ENCODE measurements at places on chromosomes 13 and 19.

DNA sequence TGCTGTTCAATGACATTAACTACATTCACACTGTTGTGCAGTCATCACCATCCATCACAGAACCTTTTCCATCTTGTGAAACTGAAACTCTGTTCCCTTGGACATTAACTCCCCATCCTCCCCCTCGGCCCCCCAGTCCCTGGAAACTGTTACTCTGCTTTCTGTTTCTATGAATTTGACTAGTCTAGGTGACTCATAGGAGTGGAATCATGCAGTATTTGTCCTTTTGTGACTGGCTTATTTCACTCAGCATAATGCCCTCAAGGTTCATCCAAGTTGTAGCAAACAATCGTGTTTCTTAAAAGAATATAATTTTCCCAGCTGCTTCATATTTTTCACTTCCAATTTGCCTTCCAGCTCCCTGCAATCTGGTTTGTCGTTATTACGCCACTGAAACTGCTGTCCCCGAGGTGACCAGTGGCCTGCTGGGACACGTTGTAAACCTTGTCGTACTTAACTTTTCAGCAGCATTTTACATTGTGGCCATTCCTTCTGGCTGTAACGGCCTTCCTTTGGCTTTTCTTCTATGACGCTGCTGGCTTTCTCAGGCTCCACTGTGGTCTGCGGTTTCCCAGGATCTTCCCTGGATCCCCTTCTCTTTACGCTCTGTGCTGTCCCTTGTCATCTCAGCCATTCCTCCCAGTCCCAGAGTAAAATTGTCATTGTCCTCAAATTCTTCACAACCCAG, 74.0 kb downstream of the DHRS12 start:
- peak; percentile 74 for DNase-seq

GRCh38 chr19:9721861-9722260, 46.7 kb downstream of the ZNF846 start:
- no peak for DNase-seq

DNA sequence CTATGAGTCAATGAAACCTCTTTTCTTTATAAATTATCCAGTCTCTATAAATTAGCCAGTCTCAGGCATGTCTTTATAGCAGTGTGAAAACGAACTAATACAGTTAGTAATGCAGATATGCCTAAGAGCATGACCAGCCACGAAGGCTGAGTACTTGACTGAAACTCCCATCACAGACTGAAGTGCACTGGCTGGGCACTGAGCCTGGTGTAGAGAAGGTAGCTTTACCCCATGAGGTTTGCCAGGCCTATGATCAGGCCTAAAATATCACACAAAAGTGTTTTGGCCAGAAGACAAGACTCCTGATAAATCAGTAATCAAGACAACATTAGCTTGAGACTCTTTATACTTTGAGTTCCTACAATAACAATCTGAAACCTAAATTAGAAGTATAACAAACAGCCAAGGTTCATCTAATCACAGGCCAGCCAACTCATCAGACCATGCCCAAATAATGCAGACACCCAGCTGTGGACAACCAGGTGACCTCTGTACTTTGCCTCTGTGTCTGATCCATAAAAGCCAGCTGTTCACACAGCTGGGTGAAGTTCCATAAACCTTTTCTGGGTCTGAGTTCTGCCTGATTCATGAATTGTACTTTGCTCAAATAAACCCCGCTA, 771.8 kb upstream of the SLITRK1 start:
- DNase-seq, result no peak

GRCh38 chr13:81383444-81383843, 1042.5 kb upstream of the SPRY2 start:
- DNase-seq, result no peak

GRCh38 chr19:46755853-46756543, 9.7 kb upstream of the STRN4 start:
- DNase-seq, result no peak

DNA sequence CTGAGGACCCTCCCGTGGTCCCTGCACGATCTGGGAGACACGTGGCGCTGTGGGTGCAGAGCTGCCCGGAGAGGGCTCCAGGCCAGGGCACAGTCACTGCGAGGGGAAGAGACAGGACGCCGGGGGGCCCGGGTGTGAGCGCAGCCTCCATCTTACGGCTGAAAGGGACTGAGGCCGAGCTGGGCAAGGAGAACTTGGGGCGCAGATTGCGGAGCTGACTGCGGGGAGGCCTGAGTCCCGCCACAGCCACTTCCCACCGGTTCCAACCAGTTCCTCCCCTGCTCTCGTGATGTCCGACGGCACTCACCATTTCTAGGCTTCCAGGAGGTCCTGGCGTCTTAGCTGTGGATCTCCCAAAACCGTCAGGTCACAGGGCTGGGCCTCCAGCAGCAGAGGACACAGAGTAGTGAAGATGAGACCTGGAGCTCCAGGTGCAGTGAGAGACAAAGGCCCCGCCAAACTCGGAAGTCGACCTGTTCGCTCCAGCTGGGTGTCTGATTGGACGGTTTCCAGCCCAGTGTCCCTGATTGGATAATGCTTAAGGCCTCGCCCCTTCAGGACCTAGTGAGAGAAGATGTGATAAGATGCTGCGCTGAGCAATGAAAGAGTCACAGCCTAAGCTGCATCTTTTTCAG, 4.8 kb upstream of the ZNF253 start:
- peak; percentile 34 for DNase-seq

DNA sequence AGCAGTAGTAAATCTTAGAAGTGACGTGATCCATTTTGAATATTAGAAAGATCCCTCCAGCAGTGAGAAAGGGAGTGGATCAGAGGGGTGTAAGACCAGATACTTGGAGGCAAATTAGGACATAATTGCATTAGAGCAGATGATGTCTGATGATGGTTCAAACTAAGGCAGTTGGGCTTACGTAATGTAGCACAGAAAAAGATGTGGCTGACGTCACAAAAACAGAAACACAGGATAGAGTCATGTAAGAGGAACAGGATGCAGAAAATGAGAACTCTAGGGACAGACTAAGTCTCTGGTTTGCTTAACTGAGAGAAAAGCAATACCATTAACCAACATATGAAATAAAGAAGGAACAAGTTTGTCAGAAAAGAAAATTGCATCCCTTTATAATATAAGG, 392.5 kb upstream of the DACH1 start:
- no peak for DNase-seq

- no peak for DNase-seq
Observed at GRCh38 chr19:13629687-13630357, 123.5 kb upstream of the CACNA1A start.

DNA sequence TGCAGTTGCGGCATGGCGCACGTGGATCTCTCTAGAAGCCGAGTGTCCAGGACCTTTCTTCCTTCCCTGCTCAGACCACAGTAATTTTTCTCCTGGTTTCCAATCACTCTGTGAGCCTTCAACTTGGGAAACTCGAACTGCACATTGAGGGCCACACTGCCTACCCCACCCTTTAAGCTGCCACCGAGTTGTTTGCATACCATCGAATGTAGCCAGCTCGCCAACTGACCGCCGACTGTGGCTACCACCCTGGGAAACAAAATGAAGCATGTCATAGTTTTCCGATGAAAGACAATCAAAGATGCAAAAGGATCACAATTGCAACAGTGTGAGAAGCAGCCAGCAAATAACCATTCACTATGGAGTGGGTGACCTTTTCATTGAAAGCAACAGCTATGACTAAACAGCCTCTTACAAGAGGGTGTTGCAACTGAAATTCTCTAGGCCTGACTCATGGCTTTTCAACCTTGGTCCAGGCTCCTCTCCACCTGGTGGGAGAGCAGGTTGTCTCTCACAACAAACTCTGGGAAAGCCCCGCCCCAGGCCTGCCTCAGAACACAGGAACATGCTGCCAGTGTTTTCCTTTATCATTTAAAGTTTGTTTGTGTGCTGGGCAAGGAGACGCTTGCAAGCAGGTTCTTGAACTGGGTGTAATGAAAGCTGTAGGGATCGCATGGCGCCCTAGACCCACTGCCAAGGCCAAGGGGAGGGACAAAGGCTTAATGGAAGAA, 141.7 kb upstream of the SERP2 start:
- no peak for DNase-seq

DNA sequence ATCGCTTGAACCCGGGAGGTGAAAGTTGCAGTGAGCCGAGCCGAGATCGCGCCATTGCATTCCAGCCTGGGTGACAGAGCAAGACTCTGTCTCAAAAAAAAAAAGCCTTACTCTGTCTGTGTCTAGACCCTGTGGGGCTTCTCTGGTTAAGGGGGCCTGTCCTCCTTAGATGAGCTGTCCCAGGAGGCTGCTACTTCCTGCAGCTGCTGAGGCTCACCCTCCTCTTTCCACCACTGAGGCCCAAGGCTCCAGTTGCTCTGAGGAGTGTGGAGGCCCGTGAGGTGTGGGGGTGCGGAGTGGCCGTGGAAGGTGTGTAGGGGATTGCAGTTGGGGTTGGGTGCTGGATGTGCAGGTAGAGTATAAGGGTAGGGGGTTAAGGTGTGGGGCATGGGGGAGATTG, 22.1 kb upstream of the RASA3 start:
- no peak for DNase-seq

DNA sequence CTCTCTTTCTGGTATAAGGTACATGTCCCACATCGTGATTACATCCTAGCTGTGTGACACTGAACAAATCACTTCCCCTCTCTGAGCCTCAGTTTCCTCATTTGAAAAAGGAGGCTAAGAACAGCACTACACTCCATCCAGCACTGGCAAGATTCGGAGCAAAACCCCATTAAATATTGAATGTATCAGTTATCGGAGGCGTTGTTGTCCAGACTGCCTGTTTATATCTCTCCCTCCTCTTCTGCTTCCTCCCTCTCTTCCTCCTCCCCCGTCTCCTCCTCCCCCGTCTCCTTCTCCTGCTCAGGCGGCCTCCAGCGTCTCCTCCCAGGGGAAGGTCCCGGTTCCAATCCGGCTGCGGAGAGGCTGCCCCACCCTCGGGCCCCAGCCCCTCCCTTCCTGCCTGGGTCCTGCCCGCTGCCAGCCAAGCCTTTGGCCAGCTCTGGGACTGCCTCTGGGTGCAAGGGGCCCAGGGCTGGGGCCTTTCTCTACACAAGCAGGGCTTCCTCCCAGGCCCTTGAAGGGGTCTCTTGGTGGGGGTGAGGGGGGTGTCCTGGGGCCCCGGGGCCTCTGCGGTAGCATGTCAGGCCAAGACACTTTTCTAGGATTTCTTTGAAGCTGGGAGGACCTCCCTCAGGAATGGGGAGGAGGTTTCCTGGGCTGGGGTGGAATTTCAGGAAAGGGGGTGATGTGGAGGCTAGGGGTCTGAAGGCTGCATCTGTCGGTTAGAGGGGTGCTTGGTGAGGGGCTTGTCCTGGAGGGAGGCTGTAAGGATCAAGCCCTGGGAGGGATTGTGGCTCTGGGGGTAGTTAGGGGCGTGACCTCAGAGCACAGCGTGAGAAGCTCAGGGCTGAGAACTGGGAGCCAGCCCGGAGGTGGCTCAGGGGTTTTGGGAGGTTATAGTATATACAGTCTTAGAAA, 1.9 kb downstream of the RRAS start:
- DNase-seq, result peak; percentile 83

GRCh38 chr19:18294467-18294864, 13.0 kb upstream of the JUND start:
- DNase-seq, result peak; percentile 44

GRCh38 chr13:30312904-30313303, 5.6 kb upstream of the KATNAL1 start:
- no peak for DNase-seq

- DNase-seq, result peak; percentile 86
Observed at GRCh38 chr19:9934132-9934950, 2.0 kb downstream of the OLFM2 start.

DNA sequence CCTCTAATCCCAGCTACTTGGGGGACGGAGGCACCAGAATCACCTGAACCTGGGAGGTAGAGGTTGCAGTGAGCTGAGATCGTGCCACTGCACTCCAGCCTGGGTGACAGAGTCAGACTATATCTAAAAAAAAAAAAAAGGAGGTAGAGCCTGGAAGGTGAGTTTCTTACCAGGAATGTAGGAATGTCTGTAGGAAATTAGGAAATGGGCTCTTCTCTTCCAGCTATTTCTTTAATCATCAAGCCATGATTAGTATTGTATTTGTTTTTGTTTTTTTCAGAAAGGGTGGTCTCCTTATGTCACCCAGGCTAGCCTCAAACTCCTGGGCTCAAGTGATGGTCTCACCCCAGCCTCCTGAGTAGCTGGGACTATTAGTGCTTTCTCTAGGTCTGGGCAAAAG, 26.3 kb upstream of the SERP2 start:
- no peak for DNase-seq

GRCh38 chr13:23852351-23852750, 36.8 kb downstream of the MIPEP start:
- no peak for DNase-seq

DNA sequence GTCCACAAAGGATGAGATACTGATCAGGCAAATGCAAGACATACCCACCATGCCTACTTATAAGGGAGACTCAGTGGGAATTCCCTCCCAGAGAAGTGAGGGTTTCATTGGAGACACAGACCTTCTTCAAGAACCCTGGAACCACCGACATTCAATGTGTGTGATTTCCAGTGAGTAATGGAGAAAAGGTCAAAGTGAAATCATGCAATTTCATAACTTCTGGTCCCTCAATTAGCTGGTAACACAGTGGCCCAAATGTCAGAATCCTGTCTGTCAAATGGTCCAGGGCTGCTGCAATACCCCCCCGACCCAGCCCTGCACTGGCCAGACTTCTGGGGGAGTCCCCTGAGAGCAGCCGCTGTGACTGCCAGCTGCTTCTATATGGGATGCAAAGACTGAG, 4.7 kb upstream of the METTL21C start:
- DNase-seq, result no peak

GRCh38 chr13:101576455-101576854, 124.0 kb downstream of the ITGBL1 start:
- DNase-seq, result no peak

DNA sequence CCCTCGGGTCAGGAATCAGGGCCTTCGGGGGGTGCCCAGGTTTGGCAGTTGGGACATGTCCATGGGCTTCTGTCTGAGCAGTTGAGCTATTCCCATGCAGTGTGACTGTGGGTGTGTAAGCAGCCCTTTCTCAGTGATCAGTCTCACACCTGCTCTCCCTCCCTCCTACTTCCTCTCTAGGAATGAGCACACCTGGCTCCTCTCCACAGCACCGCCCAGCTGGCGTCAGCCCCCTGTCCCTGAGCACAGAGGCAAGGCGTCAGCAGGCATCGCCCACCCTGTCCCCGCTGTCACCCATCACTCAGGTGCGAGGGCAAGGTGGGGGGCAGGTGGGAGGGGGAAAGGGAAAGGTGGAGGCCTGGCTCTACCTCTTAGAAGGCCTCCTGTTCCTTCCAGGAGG, 25.9 kb downstream of the COMP start:
- DNase-seq, result peak; percentile 11

DNA sequence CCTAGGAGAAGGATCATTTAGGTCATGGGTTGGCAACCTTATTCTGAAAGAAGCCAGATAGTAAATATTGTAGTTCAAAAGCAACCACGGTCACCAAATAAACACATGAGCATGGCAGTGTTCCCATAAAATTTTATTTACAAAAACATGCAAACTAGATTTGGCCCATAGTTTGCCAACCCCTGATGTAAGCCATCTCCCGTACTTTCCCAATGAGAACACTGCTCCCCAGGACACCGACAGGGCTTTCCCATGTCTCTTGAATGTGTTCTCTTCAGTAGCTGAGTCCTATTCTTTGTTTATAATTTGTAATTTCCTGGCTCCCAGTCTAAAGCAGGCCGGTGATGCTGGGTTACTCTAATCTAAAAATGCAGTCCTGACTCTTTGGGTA, 239.6 kb downstream of the LHFPL6 start:
- DNase-seq, result no peak

Measured in femur (tissue), 1 donor.